Activated CD4-positive, alpha-beta memory T cell treated with anti-CD3 and anti-CD28 coated beads, Interleukin-2, amount 10 ng/mL, durations not matched to agents 7 days and 5 days (primary cell): ENCODE measurements at places on chromosomes 16 and 17.

- no peak for DNase-seq
Observed at GRCh38 chr16:31569360-31569717, 41.6 kb downstream of the AHSP start.

DNA sequence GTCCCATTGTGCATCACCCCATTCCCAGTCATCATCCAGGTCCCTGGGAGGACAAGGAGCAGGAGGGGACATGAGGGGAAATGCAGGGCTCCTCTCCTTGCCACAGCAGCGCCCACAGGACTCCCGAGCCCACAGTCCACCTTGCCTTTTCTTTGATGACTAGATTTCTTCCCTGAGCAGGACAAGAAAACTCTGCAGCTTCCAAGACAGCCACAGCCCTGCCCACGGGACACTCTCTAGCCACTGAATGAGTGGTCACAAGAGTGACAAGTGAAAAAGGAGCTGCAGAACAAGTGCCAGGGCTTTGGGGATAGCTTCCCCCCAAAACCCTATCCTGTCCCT lies 4.7 kb downstream of the NEURL4 start:
- no peak for DNase-seq

DNA sequence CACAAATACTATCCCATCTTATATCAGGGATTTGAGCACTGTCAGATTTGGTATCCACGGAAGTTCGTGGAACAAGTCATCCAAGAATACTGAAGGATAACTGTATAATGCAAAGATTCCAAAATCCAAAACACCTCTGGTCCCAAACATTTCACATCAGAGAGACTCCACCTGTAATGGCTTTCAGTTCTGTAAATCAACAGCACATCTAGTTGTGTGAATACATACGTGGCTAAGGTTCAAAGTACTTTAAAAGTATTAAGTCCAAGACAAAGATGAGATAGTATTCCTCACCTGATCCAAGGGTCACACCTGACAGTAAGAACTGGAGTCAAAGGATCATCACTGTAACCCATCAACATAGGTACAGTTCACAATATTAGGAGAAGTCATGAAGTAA lies 54.8 kb downstream of the KANSL1 start:
- DNase-seq = no peak

GRCh38 chr16:87043231-87044031 lies 273.8 kb downstream of the C16orf95 start:
- no peak for DNase-seq

DNA sequence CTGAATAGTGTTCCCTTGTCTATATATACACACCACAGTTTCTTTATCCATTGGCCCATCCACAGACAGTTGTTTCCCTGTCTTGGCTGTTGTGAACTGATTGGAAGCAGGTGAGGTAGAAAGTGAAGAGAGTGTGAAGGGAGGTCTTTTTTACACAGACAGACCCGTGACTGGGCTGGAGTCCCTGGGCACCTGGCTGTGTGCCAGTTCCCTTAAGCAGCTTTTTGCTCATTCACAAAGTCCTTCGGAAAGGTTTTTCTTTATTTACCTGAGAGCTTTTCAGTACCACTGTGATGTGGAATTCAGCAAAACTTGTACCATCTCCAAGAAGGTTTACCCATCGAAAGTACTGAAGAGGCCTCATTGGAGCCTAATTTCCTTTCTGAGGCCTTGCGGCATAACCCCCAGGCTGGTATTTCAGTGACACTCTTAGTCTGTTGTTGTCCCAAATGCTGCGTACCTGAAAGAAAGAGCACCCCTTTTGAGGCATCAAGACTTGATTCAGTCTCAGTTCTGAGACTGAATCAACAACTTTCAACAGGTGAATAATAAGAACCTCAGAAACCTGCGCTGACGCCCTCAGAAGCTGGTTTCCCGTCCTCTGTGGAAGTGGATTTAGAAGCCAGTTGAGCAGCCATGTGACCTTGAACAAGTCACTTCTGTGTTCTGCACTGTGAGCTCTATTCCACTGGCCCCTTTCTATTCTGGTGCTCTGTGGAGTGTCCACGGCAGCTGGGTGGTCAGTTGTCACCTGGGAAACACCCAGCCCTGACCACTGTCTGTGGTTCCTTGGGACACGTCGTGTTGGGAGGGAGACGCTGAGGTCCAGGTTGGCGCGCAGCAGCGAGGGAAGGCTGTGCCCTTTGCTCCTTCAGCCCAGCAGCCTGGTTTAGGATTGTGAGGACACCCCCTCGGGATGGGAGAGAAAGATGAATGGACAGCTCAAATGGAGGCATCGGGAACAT lies 53.9 kb upstream of the CRISPLD2 start:
- no peak for DNase-seq
